ENCODE measurements at places on chromosomes 7 and 10.

GRCh38 chr10:26682931-26683330, 14.6 kb upstream of the PDSS1 start:
- DNase-seq = no peak

- no peak for DNase-seq
These were observed 14.0 kb downstream of the AMZ1 start for GRCh38 chr7:2701832-2702593.

DNA sequence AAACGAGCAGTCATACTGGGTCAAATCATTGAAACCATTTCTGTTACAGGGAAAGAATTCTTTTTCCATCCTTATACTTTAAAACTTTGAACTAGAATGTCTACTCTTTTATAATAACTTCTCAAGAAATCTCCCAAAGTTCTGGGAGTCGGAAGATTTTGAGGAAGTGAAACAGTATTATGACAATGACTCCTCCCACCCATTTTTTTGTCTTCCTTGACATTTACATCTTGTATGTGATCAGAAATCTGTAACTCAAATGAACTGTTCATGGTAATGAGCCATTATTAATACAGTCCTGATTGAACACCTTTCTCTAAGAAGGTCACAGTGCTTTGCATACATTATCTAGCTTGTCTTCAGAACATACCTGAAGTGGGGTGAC, 227.4 kb downstream of the CELF2 start:
- no peak for DNase-seq

DNA sequence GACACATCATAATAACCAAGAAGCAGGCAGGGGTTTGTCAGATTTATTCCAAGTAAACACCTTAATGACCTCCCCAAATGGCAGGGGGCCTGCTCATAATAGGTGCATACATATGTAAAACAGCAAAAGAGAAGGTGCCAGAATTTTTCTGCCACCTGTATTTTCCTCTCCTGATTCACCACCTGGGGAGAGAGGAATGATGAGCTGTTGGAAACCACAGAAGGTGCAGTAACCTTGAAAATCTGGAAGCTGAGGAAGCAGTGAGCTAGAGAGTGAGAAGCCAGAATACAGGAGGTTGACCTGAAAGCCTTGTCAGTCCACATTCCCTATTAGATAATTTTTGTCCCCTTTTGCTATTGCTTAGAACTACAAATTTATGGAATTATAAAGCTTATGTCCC, 46.2 kb upstream of the PDE1C start:
- no peak for DNase-seq

GRCh38 chr10:9643782-9644181, 1373.9 kb upstream of the CELF2 start:
- no peak for DNase-seq

- no peak for DNase-seq
These were observed 139.9 kb upstream of the ZNF438 start for GRCh38 chr10:31171402-31172083.

GRCh38 chr10:78902815-78903214, 166.0 kb upstream of the ZMIZ1 start:
- no peak for DNase-seq

DNA sequence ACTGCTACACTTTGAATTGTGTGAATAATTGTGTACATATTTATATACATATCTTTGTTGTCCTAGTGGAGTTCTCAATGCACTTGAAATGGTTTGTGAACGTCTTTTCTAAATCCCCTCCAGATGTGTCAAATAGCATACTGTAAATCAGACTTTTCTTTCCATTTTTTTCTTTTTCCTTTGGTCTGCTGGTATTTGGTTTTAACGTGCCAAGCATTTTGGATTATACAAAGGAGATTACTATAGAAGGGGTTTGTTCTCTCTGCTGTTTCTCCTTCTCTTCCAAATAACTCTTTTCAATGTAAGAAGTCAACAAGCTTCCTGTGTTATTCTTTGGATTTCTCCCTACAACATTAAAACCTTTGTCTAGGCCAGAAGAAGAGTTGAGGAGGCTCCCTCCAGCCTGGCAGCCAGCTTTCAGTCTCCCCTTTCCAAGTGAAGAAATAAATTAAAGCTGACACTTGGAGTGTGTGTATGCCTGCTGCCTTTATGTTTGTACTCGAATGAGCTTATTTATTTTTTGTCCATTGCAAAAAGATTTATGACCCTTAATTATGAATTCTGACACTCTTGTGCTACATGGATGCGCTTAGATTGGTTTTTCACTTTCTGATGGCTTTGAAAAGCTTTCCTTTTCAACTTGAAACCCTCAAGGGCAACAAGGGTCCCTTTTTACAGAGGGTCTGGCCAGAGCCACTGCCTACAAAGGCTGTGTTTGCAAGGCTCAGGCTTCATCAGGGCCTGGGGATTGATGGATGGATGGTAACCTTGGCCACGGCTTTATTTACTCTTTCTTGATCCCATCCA, 107.8 kb downstream of the RAB18 start:
- DNase-seq = no peak

Measured in epithelial cell of proximal tubule (primary cell).